ENCODE measurements at places on chromosomes 1 and 21.

- no peak for DNase-seq
These were observed 24.6 kb downstream of the NUF2 start for GRCh38 chr1:163346326-163346870.

- DNase-seq, result no peak
These were observed 23.1 kb upstream of the CLCA4 start for GRCh38 chr1:86523670-86524354.

DNA sequence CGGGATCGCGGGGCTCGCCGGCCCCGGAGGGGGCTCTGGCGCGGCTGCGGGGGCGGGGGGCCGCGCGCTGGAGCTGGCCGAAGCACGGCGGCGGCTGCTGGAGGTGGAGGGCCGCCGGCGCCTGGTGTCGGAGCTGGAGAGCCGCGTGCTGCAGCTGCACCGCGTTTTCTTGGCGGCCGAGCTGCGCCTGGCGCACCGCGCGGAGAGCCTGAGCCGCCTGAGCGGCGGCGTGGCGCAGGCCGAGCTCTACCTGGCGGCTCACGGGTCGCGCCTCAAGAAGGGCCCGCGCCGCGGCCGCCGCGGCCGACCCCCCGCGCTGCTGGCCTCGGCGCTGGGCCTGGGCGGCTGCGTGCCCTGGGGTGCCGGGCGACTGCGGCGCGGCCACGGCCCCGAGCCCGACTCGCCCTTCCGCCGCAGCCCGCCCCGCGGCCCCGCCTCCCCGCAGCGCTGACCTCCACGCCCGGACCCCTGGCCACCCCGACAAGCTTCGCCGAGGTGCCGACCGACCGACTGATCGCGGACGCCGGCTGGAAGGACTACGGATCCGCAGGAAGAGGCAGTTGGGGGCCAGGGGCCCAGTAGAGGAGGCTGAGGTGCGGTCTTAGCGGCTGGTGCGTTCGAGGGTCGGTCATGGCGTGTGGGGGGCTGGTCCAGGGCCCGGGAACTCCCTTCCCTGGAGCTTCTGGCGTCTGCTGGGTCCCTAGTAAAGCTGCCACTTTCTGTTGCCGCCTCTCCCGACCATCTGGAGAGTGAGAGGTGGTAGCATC lies 711 bp downstream of the TRNP1 start:
- peak; percentile 24 for DNase-seq

GRCh38 chr1:20354610-20355009 lies 63.9 kb downstream of the VWA5B1 start:
- no peak for DNase-seq

DNA sequence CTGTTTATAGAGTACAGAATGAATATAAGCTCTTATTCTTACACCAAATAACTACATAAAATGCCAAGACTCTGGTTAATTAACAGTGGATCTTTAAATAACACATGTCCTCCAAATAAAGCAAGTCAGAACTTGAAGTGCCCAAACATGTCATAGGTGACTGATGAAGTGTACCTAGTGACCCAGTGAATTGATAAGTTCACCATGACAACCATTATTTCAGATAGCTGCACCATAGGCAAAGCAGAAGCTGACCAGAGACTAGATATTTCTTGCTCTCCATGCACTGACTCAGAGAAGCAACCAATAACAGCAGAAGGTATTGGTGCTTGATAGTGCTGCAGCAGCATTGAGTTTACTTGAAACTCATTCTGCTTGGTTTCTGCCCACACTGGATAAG lies 192.1 kb downstream of the DUSP10 start:
- no peak for DNase-seq

GRCh38 chr1:172549621-172550280 lies 16.8 kb downstream of the SUCO start:
- no peak for DNase-seq

DNA sequence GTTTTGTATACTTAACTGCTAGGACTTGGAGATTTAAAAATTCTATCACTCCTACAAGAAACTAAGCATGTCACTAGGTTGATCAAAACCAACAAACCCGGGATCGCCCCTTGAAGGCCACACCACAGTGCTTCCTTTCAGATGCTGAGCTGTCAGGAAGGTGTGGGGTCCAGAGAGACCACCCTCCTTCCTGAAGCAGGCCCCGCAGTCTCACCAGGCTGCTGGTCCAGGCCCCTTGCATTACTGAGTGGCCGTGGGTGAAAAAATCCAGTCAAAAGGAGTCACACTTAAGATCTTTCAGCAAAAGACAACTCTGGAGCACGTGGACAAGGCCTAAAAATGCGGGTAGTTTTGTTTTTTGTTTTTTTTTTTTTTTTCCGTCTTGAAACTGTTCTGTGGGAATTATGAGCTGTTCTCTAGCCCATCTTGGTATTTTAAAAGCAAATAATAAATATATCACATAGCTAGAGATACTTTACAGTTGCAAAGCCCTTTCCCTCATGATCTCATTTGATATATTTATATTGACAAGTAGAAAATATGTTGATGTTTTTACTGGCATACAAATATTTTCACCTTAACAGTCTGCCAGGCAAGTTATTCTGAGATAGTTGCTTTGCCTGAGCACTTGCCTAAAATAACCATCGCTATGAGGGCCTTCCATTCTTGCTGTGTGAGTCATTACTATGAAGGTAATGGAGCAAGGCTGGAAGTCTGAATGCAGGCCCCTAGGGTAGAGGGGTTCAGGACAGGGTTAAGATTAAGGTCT lies 73.1 kb upstream of the EDEM3 start:
- DNase-seq, result no peak

DNA sequence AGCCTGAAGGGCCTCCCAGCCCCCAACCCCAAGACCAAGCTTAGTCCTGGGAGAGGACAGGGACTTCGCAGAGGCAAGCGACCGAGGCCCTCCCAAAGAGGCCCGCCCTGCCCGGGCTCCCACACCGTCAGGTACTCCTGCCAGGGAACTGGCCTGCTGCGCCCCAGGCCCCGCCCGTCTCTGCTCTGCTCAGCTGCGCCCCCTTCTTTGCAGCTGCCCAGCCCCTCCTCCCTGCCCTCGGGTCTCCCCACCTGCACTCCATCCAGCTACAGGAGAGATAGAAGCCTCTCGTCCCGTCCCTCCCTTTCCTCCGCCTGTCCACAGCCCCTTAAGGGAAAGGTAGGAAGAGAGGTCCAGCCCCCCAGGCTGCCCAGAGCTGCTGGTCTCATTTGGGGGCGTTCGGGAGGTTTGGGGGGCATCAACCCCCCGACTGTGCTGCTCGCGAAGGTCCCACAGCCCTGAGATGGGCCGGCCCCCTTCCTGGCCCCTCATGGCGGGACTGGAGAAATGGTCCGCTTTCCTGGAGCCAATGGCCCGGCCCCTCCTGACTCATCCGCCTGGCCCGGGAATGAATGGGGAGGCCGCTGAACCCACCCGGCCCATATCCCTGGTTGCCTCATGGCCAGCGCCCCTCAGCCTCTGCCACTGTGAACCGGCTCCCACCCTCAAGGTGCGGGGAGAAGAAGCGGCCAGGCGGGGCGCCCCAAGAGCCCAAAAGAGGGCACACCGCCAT lies 21.9 kb upstream of the ARF1 start:
- DNase-seq, result no peak

- no peak for DNase-seq
These were observed 21.2 kb downstream of the TP73 start for GRCh38 chr1:3673381-3674099.

DNA sequence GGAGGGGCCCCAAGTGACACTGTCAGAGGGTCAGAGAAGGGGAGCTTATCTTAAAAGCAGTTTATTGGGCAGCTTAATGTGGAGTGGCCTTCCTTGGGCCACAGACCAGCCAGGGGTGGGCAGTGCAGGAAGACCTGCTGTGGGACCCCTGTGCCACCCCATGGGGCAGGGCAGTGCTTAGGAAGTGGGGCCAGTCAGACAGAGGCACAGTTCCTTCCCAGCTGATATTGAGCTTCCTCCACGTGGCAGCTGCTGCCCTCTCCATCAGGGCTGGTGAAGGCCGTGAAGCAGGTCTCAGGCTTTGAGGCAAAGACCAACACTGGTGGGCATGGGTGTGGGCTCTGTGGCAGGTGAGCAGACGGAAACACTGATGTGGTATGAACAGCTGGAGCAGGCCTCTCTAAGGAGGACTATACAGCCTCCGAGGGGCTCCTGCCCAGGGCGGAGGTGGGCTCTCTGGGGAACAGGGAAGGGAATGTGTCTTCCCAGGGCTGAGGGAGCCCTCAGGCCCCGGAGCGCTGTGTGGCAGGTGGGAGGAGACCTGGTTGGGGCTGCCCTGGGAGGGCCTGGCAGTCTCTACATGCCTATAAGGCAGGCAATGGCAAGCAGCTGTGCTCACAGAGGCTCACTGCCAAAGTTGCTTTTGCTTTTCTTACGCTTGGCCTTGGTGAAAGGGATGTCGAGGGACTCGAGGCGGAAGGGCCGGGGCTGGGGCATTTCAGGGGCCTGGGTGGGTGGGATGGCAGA lies 3.0 kb upstream of the DDOST start:
- no peak for DNase-seq

DNA sequence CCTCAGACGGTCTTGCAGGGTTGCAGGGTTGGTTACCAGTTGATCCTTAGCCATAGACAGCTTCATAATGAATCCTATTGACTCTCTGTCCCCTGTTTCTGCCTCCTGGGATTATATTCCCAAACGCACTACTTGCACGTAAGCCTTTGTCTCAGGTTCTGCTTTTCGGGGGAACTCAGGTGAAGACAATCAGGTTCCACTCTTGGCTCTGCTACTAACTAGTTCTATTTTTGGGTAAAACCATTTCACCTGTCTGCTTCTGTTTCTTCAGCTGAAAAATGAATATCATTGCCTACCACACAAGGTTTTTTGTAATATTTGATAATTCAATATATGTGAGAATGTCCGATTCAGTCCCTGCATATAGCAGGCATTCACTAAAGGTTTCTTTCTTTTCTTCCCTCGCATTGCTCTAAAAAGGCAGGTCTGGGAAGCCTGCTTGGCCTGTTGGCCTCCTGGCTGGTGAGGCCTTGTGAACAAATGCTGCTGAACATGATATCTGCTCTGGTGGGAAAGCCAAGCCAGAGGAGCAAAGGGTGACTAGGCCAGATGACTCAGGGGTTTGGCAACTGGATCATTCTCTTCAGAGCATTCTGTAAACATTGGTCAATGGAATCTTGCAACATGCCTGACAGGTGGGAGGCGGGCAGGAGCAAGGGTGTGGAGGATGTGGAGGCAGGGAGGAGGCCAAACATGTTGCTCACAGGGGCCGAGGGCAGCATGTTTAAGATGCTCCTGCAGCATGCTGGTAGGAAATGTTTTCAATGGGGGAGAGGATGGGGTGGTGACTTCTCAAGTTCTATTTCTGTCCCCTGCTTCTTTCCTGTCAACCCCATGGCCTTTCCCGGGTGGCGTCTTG lies 23.8 kb downstream of the IER5 start:
- no peak for DNase-seq

GRCh38 chr1:184685116-184685515 lies 69.5 kb downstream of the EDEM3 start:
- DNase-seq, result no peak

DNA sequence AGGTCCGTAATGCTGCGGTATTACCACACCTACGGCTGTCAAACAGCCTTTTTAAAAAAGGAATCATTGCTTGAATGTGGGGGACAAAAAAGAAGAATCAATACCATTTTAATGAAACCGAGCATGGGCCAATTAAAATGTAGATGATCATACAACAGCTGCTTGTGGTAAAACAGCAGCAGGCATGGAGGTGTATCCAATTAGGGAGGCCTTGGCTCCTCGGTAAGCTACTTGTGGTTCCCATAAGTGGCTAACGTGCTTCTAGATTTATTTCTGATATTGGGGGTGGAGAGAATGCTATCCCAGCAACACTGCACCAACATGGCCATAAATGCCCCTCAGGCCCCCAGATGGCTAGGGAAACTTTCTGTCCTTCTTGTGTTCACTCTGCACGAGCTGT lies 1.8 kb downstream of the PTPN14 start:
- DNase-seq, result no peak

- no peak for DNase-seq
These were observed 53.4 kb upstream of the GJB5 start for GRCh38 chr1:34701326-34702060.

GRCh38 chr1:97088391-97088790 lies 366.8 kb downstream of the PTBP2 start:
- no peak for DNase-seq

GRCh38 chr21:33121715-33122475 lies 52.0 kb downstream of the OLIG1 start:
- peak; percentile 13 for DNase-seq

- DNase-seq, result no peak
These were observed 185.2 kb downstream of the VPS13D start for GRCh38 chr1:12415038-12415466.

DNA sequence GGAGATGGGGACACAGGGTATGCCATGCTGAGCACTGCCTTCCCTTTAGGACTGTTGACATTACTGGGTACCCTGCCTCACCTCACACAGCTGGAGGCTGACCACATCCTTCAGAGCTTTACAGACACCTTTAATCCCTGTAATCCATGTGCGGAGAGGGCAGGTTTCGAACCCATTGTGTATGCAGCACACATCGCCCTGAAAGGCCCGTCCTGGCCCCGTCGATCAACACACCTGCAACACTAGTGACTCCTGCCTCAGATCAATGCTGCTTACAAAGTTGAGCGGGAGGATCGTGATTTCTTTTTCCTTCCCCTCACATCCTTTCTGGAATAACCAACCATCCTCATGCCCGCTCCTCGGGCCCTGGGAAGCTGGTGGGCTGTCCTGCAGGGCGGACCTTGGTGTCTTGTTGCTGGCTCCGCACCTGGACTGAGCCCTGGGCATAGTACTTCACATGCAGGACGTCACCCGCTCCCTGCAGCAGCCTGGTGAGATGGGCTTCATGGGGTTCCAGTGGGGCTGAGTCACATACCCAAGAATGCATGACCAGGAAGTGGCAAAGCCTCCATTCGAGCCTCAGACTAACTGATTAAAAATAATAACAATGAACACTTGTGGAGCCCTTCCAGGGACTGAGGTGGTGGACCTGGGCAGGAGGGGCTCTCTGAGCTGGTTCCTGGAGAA lies 403.6 kb downstream of the PTPRU start:
- no peak for DNase-seq

- no peak for DNase-seq
These were observed 7.2 kb downstream of the VASH2 start for GRCh38 chr1:212957546-212957945.

GRCh38 chr1:91803123-91803522 lies 82.8 kb downstream of the TGFBR3 start:
- DNase-seq, result no peak

DNA sequence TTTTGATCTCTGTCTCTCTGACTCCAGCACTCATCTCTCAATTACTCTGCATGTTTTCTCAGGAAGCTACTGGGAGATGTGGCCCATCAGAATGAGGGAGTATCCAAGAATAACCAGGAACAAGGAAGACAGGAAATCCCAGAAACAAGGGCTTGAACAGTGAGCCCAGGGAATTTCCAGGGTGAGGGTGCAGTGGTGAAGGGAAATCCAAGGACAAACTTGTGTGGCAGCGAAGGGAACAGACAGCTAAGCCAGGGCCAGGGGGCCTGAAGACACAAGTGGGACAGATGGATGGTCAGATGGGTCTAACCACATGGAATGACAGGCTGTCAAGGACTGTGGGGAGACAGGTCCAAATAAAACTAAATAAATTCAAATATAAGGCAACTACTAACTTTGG lies 121.8 kb upstream of the ERRFI1 start:
- DNase-seq, result no peak

GRCh38 chr1:232966663-232967062 lies 16.3 kb downstream of the NTPCR start:
- no peak for DNase-seq

GRCh38 chr1:80656014-80656636 lies 1144.6 kb upstream of the ADGRL2 start:
- no peak for DNase-seq
